ENCODE measurements at places on chromosomes 6 and 20.

- no peak for DNase-seq
Observed at GRCh38 chr6:160395187-160395586, 47.0 kb downstream of the SLC22A3 start.

DNA sequence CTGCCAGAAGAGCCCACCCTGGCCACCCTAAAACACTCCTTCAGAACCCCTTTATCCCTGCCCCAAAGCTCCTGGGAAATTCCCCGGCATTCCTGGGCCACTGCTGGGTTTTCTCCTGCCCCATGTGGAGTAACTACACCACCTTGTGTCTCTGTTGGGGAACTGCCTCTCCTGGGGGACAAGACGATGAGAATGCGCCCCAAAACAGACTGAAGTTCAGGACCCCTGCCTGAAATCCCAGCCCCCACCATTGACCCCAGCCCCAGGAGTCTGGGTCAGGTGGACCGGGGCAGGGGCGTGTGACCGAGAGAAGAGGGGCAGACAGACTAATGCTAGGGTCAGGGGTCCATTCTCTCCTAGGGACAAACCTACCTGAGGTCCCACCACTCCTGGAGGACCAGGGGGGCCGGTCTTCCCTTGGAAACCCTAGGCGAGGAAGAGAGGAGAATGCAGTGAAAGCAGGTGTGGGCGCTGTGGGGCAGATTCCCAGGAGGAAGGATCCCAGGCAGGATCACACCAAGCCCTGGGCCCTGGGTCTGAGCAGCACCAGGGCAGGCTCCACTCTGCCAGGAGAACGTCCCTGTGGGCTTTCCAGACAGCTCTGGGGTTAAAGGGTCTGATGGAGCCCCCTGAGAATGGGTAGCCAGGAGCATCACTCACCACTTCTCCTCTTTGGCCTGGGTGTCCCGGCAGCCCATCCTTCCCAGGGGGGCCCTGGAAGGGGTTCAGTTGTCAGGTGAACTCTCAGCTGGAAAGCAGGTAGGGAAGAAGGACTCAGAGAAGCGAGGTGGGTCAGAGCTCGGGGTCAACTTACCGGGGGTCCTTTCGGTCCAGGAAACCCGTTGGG lies 19.4 kb downstream of the COL11A2 start:
- no peak for DNase-seq

- DNase-seq = no peak
Observed at GRCh38 chr6:152022303-152022702, 214.8 kb downstream of the ESR1 start.

DNA sequence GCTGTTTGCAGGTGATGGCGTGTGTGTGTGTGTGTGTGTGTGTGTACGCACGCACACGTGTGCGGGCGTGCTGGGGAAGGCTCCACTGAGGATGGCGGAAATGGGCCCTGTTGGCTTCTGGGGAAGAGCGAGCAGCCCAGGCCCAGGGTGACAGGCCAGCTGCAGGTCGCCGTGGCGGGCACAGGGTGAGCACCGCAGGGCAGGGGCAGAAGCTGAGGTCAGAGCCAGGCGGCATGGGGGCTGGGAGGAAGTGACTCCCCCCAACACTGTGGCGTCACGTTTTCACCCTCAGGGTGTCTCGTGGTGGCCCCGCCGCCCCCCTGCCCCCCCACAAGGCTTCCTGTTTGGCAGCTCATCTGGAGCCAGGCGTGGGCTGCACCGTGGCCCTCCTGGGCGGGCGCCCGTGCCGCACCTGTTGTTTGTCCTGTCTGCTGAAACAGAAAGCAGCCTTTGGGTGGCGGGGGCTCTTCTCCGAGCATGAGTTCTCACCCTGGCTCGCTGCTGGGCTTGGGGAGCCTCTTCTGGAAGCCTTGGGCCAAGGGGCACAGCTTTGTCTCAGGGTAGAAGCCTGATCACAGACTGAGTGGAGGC lies 7.1 kb downstream of the RBM38 start:
- DNase-seq = peak; percentile 43

DNA sequence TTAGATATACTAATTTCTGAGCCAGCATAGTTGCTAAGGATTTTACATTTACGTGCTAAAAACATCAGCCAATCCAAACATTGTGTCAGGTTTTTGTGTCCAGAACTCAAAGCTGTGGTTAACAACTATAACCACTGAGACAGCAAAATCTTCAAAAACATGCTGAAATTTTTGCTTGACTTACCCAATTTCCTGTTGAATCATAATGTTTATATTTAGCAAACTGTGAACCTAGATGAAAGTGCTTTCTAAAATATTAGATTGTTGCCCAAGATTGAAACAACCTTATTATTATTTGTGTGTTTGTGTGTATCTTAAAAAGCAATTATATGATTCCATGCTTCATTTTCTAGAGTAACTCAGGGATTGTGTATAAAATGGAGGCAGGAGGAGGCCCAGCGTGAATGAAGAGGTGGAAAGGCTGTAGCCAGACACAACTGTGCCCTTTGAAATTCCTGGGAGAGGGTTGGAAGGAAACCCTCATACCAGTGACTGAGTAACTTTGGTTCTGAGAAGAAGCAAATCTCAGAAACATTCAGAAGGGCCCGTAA lies 48.0 kb downstream of the ARMC2 start:
- DNase-seq = peak; percentile 59

DNA sequence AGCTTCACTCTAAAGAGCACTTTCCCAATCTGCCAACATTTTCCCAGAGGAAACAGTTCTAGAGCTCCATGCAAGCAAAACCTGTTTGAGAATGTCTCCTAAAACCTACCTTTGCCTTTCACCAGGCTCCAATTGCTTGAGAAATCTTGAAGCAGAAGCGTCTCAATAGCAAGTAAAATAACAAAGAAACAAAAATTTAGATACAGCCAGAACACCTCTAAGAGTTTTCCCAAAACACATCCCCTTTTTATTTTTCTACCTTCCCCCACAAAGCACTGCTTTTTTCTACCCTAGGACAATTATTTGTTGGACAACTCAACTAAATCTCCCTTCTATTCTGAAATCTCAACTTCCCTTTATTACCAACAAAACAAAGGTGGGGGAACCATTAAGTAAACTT lies 3.6 kb downstream of the VGLL2 start:
- DNase-seq = no peak

DNA sequence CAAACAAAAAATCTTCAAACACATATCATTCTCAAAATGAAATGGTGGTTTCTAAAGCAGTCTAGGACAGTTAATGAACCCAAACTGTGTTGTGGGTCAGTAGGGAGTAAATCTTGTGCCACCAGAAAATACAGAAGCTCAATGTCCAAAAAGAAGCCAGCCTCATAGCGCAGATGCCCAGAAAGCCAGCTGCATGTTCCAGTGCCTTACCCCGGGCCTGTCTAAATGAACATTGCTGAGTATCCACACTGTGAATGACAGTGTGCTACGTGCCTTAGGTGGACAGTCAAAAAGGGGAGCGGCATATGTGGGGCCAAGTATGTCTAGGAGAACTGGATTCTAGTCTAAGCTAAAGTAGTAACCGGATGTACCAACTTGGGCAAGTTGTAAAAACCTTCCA lies 10.9 kb downstream of the FYN start:
- no peak for DNase-seq

GRCh38 chr20:23399568-23400241 lies 21.6 kb downstream of the NAPB start:
- DNase-seq = no peak

DNA sequence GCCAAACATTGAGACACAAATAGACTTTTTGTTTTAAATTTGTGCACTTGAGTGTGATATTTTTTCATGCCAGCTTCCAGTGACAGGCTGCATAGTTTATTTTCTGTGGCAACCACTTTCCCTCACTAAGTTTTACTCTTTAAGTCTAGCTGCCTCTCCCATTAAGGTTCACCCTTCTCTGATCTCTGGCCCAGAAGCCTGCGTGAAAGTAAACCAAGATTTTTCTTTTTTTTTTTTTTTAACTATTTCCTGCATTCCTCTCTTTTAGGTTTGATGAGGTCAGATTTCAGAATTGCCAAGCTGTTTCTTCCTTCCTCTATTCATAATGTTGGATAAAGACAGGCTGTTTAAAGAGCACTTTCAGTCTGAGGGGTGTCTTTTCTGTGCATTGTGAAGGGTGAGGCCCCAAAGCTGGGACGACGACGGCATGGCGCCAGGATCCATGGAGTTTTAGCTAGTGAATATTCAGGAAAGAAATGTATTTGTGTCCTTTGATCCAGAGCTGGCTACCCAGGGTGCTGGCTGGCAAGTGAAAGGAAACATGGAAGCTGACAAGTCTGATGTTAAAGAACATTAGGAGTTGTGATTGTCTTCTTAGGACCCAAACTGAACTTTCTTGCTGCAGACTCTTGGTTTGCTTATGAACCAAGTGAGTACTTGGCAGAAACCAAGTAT lies 50.7 kb downstream of the DOK5 start:
- no peak for DNase-seq

- DNase-seq = no peak
Observed at GRCh38 chr20:13567663-13568062, 71.1 kb downstream of the TASP1 start.

- DNase-seq = no peak
Observed at GRCh38 chr6:146874278-146875018, 275.7 kb downstream of the ADGB start.

GRCh38 chr6:19415605-19416326 lies 421.4 kb upstream of the ID4 start:
- DNase-seq = no peak

GRCh38 chr6:122779667-122780066 lies at the start of gene FABP7:
TSS of gene FABP7 (plus strand) at chr6:122779716. CDS start at chr6:122779795, 79 bp downstream.
- no peak for DNase-seq

DNA sequence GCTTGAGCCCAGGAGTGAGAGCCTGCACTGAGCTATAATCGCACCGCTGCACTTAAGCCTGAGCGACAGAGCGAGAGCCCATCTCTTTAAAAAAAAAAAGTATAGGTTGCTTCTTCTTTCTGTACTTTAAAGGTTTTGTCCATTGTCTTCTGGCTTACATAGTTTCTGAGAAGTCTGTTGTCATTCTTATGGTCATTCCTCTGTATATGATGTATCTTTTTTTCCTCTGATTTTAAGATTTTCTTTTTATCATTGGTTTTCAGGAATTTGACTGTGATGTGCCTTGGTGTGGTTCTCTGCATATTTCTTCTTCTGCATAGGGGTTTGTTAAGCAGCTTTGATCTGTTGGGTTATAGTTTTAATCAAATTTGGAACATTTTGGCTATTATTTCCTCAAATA lies 29.1 kb downstream of the QRSL1 start:
- no peak for DNase-seq

DNA sequence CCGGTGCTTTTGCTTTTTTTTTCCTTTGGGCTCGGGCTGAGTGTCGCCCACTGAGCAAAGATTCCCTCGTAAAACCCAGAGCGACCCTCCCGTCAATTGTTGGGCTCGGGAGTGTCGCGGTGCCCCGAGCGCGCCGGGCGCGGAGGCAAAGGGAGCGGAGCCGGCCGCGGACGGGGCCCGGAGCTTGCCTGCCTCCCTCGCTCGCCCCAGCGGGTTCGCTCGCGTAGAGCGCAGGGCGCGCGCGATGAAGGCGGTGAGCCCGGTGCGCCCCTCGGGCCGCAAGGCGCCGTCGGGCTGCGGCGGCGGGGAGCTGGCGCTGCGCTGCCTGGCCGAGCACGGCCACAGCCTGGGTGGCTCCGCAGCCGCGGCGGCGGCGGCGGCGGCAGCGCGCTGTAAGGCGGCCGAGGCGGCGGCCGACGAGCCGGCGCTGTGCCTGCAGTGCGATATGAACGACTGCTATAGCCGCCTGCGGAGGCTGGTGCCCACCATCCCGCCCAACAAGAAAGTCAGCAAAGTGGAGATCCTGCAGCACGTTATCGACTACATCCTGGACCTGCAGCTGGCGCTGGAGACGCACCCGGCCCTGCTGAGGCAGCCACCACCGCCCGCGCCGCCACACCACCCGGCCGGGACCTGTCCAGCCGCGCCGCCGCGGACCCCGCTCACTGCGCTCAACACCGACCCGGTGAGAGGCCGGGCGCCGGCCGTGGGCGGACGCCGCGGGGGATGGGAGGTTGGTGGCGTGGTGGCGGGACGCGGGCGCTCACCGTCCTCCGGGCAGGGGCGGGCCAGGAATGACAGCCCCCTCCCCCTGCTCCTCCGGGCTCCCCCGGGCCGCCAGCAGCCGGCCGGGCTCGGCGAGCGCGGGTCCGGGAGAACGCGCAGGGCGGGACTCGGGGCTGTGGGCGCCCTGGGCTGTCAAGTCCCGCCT lies 606 bp downstream of the ID4 start:
- DNase-seq = no peak

DNA sequence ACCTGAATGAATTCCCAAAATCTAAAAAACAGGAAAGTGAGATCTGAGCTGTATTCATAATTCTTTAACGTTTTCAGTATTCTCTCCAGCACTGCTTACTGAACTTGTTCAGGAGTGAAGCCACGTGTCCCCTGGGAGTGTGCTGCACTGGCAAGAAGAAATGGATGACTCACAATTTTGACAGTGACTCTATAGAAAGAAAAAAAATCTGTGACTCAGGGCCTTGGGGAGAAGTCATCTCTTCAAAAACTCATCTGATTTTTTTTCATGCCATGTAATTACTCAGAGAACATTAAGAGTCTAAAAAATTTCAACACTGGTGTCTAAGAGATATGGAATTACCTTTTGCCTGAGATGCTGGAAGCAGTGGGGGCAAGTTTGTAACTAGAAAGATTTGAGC lies 39.7 kb downstream of the ANKEF1 start:
- DNase-seq = no peak

DNA sequence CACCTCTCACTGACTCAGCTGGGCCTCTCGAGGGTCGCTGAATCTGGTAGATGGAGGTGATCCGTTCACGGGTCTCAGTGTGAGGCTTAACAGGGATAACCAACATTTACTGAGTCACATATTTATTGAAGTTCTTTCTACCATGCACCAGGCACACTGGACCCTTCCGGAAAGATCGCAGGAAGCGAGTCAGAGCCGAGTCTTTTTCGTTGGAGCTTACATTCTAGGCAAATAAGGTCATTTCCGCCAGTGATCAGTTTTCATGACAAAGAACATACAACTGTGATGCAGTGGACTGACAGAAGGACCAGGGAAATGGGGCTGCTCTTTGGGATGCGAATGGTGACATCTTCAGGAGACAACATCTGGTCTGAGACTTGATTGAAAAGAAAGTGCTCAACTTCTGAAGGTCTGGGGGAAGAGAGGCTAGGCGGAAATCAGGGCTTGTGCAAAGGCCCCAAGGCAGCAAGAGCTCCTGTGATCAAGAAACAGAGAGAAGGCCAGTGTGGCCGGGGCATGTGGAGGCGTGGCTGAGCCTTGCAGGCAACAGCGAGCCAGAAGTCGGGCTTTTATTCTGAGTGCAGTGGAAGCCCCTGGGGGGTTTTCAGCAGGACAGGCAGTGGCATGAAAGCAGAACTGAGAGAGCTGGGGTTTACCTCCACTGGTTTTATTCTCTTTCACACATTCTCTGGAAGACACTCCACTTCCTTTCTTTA lies 56.7 kb downstream of the APCDD1L start:
- no peak for DNase-seq

- DNase-seq = no peak
Observed at GRCh38 chr20:5463007-5463686, 146.4 kb upstream of the PROKR2 start.

- DNase-seq = no peak
Observed at GRCh38 chr20:22533823-22534751, 50.3 kb downstream of the FOXA2 start.

Data from KG1 (cell line).